ENCODE measurements at places on chromosomes 12 and 14. TPM values are rescaled to one million over a fixed set of nuclear protein-coding genes. Genes with fewer than 3 reads are reported as not detected.

The NIN gene
- 55.7 TPM for total RNA-seq

The SIX4 gene
- 16.6 TPM for total RNA-seq

The ZFHX2 gene
- total RNA-seq = 0.14 TPM

The COL2A1 gene
- total RNA-seq = 0.14 TPM

The DHH gene
- total RNA-seq = under 0.01 TPM

The ZNF384 gene
- 30.6 TPM for total RNA-seq

The PLEKHG7 gene
- not detected for total RNA-seq

The KRT77 gene
- total RNA-seq = not detected

The ZNF385A gene
- 1.1 TPM for total RNA-seq

The OR2AP1 gene
- not detected for total RNA-seq

The HOXC10 gene
- total RNA-seq = 5.2 TPM

The FSCB gene
- total RNA-seq = 0.22 TPM

The MED6 gene
- total RNA-seq = 34.4 TPM

The KCNH3 gene
- 0.29 TPM for total RNA-seq

The CLEC4D gene
- not detected for total RNA-seq

The CDH24 gene
- 3.1 TPM for total RNA-seq

The SLC4A8 gene
- total RNA-seq = 8.2 TPM

The PLEK2 gene
- 12.0 TPM for total RNA-seq

The GPD1 gene
- total RNA-seq = not detected

The RNASE1 gene
- total RNA-seq = 0.43 TPM

The RHOJ gene
- 1.5 TPM for total RNA-seq

The RIN3 gene
- total RNA-seq = 12.3 TPM

The SMCO2 gene
- total RNA-seq = 0.22 TPM

The NAA25 gene
- total RNA-seq = 18.4 TPM

The DHRS7 gene
- total RNA-seq = 62.1 TPM

The GRIP1 gene
- 0.44 TPM for total RNA-seq

The NEMP1 gene
- total RNA-seq = 21.5 TPM

The RGS6 gene
- total RNA-seq = not detected

The PDE3A gene
- total RNA-seq = 1.1 TPM

The ERBB3 gene
- under 0.01 TPM for total RNA-seq

The HOXC6 gene
- 4.8 TPM for total RNA-seq

The TOMM20L gene
- not detected for total RNA-seq
